ENCODE measurements at places on chromosomes 6 and 20. TPM values are rescaled to one million over a fixed set of nuclear protein-coding genes. Genes with fewer than 3 reads are reported as not detected.
A peak's percentile ranks its signal among the peaks of the same experiment; 100 is the strongest.

The SLC17A9 gene
- 3.4 TPM for total RNA-seq

The F13A1 gene
- total RNA-seq = 5.5 TPM

The KCNK16 gene
- not detected for total RNA-seq

The ABHD16B gene
- total RNA-seq = 0.24 TPM

The WFDC5 gene
- total RNA-seq = not detected

The SNAP25 gene
- not detected for total RNA-seq

The C2 gene
- 3.1 TPM for total RNA-seq

The HELZ2 gene
- total RNA-seq = 24.4 TPM

The FAM135A gene
- total RNA-seq = 9.4 TPM

The NRN1 gene
- 0.19 TPM for total RNA-seq

The SALL4 gene
- total RNA-seq = not detected

The MAK gene
- total RNA-seq = 0.34 TPM

The MAS1 gene
- not detected for total RNA-seq

The RAET1G gene
- not detected for total RNA-seq

DNA sequence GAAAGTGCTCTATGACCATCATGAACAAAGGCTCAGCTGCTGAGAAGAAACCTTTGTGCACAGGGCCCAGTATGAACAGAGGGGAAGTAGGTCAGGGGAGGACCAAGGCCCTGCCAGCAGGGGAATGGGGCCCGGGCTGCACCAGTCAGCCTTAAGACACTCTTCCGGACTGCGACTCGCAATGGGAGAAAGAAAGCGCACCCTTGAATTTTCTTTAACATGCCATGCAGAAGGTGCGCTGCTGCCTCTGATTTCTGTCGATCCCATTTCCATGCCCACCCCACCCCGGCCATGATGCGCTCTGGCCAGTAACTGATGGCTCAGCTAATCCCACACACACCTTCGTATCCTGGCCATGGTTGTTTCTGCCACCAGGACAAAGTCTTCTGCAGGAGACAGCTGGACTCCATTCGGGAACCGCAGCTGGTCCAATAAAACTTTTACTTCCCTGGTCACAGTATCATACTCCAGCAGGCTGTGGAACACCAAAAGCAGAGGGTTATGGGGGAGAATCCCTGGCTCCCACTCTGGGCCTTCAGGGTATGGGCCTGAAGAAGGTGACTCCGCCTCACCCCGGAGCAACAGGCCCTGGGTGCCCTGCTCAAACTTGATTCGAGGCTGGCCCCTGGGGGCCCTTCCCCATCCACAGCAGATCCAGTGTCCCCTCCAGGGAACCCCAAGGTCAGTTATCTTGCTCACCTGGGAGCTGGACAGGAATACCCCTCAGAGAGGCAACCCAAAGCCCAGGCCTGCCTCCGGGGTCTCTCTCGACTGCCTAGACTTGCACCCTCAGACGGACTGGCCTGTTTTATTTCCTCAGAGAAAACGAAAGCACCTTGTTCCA, 20.3 kb downstream of the CST7 start:
- DNase-seq = no peak

GRCh38 chr20:62702895-62703852, 5.5 kb upstream of the NTSR1 start:
- DNase-seq = no peak

GRCh38 chr6:55469951-55470366, 109.0 kb downstream of the HMGCLL1 start:
- DNase-seq = no peak

- no peak for DNase-seq
Measured at GRCh38 chr6:127176146-127176545, 57.7 kb downstream of the RSPO3 start.

DNA sequence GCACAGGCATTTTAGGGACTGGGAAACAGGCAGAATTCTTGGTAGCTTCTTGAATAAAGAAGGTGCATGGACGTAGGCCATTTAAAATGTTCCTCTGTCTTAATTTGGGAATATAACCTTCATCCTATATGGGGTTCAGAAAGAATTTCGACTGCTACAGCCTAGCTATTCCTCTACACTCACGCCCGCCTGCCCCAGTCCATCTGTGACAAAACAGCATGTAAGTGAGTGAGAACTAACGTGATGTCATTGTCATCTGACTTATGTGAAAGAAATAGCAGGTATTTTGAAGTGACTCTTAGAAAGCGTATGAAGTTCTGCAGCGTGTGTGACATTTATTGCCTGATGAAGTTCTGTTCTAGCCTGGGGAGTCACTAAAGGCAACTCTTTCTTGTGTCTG, 52.2 kb upstream of the SLC22A1 start:
- no peak for DNase-seq

DNA sequence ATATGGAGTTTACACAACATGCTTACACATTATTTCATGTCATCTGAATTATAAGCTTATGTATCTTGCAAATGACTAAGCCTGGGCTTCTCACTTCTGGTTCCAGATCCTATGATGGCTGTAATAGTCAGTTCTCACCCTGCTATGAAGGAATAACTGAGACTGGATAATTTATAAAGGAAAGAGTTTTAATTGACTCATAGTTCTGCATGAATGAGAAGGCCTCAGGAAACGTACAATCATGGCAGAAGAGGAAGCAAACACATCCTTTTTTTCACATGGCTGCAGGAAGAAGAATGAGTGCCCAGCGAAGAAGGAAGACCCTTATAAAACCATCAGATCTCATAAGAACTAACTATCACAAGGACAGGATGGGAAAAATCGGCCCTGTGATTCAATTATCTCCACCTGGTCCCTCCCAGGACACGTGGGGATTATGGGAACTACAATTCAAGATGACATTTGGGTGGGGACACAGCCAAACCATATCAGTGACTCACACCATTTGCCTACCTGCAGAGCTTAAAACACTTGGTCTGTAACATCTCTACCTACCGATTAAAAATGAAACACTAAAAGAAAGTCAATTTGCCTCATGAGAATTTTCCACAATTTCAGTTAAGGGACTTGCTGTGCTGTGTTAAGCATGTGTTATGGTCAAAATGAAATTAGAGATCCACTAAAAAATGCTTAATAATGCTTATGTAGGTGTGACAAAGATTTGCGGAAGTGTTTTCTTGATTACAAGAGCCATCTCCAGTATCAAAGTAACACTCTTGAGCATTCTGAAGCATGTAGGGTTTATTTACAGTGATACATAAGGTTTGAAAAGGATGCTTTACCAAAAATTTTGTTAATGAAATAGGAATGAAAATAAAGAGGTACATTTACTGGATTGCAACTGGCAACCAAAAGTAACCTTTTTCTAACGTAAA, 2.2 kb upstream of the RWDD1 start:
- no peak for DNase-seq

DNA sequence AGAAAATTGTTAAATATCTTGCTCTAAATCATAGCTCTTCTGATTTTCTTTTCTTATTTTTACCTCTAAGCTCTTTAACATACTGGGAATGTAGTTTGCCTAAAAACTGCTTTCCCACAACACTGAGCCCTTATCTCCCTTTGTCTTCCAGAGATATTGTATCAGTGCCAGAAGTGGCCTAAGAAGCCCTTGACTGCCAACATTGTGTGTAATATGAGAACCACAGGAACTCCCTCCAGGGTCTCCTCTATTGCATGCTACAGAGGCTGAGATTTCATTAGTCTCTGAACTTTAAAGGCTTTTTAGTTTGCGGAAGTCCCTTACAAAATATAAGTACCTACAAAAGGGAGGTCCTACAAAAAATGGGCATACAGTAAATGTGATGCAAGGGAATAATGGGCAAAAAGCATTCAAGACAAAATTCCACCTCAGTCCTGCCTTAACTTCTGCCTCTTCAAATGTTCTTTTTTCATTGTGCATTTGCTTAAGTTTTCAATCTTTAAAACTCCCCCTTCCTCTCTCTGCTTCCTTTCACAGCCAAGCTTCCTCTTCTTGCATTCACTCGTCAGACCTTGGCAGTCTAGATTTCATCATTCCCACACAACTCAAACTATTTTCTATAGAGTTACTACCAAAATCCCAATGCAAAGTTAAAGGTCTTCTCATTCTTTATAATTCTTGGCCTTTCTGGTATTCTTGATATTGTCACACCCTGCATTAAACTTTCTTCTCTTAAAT, 76.5 kb downstream of the ADGRG6 start:
- DNase-seq = no peak

DNA sequence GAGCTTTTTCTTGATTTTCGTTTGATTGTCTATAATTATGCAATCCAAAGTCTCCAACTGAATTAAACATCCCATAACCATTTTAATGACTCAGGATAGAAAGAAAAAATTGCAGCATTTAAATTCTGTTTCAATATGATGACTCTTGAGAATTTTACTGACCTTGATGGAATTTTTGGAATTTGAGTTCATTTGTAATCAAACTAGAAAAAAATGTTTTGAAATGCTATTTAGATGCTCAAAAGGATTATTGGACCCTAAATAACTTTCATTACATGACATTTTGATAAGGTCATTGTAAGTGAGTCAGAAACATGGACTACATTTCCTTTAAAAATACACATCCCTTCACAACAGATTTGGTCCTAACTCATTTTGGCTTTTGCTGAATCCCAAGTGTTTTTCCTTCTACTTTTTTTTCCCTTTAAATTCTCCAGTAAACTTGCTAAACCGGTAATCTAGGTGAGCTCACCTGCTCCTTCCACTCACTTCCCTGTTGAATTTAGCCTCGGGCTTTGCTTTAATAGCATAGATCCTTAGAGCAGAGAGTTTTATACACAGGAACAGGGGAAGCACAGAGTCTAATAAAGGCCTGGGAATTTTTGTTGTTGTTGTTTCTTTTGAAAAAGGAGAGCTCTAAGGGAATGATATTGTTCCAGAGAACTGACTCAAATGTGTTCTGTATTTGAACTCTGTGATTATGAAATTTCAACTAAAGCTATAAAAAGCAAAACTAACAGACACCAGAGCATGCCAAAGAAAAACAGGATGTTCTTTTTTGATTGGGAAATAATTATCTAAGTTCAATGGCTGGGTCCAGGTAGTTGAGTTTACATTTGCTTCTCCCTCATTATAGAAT, 1088.2 kb upstream of the CITED2 start:
- DNase-seq = no peak

GRCh38 chr6:17673543-17674254, 33.0 kb downstream of the NUP153 start:
- DNase-seq = no peak

- no peak for DNase-seq
Measured at GRCh38 chr6:169119669-169120068, 134.0 kb downstream of the THBS2 start.

GRCh38 chr6:36955136-36955535, 598 bp downstream of the PI16 start:
- DNase-seq = no peak

DNA sequence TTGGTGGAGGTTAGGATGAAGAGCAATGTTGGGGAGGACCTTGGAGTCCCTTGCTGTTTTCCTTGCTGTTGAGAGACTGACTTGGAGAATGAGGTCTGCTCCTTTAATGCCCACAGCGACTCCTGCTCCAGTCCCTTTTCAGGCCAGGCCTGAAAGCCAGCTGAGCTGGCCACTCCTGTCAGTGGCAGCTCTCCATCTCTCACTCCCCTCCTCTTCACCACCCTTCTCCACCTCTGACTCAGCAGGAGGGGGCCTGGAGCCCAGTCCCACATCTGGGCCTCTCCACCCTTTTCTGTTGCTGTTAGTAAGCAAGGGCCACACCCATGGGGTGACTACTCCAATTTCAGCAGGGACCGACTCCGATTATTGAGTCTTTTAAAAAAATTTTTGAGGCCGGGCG, 2.2 kb downstream of the SNX21 start:
- DNase-seq = no peak

DNA sequence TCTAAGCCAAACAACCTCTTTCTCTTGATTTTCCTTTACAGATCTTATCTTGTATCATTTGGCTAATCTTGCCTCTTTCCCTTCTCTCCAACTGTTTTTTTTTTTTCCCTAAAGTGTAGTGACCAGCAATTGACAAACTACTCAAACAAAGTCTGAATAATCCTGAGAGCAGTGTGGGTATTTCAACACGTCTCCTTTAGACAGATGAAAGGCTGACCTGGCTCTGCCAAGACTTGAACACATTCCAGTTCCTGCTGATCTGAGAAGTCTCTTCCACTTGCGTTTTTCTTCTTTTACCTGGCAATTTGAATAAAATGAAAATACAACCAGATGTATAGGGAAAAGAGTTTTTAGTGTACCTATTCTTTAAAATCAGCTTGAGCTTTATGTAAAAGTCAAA, 168.4 kb downstream of the GJA10 start:
- no peak for DNase-seq

- no peak for DNase-seq
Measured at GRCh38 chr6:1216488-1216974, 95.4 kb upstream of the FOXQ1 start.

DNA sequence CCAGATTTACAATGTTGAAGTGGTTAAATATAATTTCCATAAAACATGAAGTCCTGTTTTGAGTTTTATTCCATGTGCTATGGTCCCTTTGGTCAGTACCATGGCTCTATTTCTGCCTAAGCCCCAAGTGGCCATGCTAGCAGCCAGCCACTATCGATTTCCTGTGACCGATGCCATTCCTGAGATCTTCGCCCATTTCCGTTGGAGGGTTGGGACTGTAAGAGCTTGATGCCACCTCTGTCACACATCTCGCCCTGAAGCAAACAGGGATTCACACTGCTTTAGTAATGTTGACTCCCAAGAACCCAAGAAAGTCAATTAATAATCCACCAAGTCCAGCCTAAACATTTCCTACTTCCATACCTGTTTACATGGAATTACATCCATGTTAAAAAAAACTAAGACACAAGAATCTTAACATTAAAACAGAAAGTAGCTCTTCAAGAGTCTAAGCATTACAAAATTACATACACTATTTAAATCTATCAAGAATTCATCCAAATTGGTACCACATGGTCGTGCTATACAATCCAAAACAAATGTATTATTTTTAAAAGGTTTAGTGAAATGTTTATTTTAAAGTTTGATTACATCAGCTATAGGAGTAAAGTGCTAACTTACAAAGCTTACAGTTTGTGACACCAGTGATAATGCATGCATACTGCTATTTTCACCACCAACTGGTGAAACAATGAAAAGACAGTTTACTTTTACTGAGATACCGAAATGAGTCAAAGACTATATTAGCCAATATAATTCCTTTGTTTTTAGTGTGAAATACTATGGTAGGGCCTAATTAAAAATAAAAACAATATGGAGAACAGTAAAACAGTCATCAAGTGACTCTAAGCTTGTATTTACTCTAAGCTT, 2.5 kb downstream of the RBM39 start:
- peak; percentile 47 for DNase-seq

DNA sequence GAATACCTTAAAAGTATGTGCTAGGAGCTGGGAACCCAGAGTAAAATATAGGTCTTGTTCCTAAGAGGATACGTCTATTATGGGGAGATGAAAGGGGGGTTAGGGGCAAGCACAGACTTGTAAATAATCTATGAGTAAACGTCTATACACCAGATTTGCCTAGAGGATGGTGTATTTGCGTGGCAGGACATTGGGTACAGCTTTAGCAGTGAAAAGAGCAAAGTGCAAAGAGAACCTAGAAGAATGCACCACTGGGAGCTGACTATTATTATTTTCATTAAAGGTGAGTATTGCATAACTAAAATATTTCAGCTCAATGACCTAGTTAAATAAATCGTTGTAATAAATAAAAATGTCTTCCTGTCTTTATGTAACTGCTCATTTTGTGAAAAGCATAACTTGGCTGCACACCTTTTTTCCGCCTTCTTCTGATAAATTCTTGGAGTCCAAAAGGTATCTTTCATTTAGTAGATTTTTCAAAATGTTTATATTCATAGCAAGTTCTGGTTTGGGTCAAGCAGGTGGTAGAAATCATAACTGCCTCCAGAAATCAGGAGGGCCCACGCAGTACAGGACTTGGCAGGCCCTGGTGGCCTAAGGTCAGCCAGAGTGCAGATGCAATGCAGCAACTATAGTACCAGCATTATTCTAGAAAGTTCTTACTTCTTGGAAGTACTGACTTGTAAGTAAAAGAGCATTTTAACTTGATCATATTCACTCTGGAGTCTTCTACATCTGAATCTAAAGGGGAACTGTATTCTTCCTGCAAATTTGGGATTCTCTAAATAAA, 357.2 kb downstream of the PLCB1 start:
- DNase-seq = no peak

All from naive thymus-derived CD4-positive, alpha-beta T cell (primary cell).